ENCODE measurements at places on chromosomes 1 and 21.

DNA sequence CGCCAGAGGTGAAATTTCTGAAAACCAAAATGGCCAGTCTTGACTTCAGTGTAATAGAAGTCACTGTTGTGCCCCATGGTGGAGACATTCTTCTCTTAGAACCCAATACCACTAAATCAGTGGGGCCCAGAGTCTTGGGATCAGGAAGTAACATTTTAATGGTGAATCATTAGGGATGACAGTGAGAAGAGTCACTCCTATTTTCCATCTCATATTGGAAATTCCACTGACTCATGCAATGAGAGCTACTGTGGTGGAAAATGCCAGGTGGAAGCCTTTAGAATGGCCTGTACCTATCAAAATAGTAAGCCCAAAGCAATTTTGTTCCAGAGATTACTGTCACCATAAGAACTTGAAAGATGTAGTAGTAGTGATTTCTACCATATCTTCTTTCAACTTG lies 20.6 kb upstream of the PPM1J start:
- no peak for DNase-seq

GRCh38 chr1:231369282-231369681 lies 31.2 kb downstream of the SPRTN start:
- DNase-seq: no peak

GRCh38 chr1:37133276-37134145 lies 99.2 kb upstream of the GRIK3 start:
- DNase-seq: no peak

DNA sequence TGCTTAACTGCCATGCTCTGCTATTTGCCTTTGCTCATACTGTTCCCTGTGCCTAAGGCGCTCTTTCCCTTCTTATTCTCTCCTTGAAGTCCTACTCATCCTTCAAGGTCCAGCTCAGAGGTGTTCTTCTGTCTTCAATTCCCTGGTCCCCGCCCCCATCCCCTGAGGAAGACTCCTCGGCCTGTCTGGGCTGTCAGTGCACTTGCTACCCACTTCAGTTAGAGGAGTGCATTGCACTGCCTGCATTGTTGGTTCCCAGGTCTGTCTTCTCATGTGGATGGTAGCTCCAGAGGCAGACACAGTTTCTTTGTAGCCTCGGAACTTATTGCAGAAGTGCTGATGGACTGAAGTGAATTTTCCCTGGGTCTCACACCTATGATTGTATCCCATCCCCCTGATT lies 194.0 kb downstream of the C1orf94 start:
- DNase-seq: no peak

- peak; percentile 57 for DNase-seq
These were observed at the start of gene ECE1 for GRCh38 chr1:21289700-21290545. Gene ECE1 (minus strand): TSS chr1:21290463. CDS start chr1:21290414, 49 bp downstream.

DNA sequence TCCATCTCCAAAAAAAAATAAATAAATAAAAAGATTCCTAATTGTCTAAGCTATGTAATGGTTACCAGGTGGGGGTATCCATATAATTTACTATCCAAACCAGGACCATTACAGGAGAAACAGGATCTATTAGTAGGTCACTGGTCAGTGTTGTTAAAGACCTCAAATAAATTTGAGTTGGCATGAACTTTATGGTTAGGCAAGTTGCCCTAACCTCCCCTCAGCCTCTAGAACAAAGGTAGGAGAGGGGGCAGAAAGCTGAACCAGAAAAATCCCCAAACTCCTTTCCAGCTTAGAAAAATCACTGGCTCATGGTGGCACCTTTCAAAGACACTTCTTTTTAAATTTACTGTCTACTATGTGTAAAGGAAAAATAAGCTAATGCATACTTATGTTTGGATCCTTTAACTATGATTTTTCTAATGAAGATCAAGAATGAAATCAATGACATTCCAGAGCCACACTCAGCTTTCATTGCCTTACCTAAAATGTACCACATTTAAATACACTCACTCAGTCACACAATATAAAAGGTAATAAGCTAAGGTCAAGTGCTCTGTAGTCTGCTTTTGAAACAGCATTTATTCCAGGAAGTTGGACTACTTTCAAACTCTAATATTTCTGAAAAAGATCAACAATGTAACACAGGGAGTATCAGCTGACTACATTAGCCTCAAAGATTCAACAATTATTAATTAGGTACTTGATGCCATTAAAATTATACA lies 13.8 kb downstream of the EIF4G3 start:
- DNase-seq: no peak

DNA sequence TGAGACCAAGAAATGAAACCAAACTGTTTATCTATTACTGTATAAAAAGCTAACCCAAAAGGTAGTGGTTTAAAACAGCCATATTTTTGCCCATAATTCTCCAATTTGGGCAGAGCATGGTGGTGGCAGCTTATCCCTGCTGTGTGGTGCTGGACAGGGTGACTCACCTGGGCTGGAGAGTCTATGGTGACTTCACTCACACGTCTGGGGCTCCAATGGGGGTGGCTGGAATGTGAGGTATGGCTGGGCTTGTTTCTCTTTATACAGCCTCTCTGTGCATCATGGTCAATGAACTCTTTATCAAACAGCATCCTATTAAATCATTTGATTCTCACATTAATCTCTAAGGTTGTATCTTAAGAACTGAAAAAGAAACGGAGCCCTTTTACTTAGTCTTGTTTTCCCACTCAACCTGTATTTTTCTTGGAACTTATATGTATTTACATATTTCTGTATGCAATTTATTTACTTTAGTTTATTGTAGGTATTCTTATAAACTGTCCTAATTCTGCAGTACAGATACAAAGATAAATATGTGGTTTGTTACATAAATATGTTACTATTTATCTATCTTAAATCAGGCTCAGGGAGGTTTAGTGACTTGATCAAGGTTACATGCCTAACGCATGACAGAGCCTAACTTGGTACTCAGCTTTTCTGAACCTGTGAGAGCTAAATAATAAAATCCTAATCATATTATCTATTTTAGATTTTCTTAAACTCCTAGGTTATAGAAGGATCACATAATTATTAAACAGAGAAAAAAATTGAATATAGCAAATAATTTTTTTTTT lies 37.5 kb upstream of the WLS start:
- DNase-seq: no peak

- peak; percentile 51 for DNase-seq
These were observed 120.4 kb upstream of the GREM2 start for GRCh38 chr1:240732390-240732789.

DNA sequence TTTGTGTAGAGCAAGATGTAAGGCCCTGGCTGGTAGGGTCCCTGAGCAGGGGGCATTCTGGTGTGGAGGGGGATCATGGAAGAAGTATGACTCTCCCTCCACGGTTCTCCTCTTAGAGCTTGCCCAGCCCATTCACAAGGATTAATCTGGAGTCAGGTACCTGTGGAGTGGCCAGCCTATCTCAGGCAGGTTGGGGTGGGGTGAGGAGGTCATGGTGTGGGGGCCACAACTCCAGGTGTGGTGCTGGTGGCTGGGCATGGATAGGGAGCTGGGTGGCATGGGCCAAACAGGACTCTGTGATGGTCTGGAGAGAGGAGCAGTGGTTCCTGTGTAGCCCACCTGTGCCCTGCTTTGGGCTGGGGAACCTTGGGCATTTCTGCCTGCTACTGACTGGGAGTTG lies 32.3 kb downstream of the TMCC2 start:
- DNase-seq: no peak

Measured in NCI-H345 (cell line).